Uterus (tissue), 4 donors: ENCODE measurements at places on chromosomes 6 and 20. TPM values are rescaled to one million over a fixed set of nuclear protein-coding genes. Genes with fewer than 3 reads are reported as not detected.

GRCh38 chr6:116010386-116010785 lies 50.3 kb downstream of the FRK start:
- DNase-seq = no peak

GRCh38 chr20:14505476-14505875 lies 168.1 kb upstream of the FLRT3 start:
- no peak for DNase-seq

DNA sequence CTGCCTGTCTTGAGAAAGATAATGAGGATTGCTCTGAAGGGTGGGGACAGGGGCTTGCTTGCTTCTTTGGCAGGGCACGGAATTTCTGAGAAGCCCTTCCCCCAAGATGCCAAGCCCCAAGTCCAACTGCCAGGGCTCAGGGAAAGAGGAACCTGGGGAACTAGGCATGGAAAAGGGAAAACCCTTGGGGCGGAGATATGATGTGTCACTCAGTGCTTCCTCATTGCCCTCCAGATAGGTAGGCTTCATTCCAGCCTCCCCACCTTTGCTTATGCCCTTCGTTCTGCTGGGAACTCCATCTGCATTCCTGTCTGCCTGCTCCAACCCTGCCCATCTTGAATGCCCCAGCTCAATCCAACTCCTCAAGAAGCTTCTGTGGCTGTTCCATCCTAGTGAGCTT lies 61.2 kb downstream of the VEGFA start:
- no peak for DNase-seq

DNA sequence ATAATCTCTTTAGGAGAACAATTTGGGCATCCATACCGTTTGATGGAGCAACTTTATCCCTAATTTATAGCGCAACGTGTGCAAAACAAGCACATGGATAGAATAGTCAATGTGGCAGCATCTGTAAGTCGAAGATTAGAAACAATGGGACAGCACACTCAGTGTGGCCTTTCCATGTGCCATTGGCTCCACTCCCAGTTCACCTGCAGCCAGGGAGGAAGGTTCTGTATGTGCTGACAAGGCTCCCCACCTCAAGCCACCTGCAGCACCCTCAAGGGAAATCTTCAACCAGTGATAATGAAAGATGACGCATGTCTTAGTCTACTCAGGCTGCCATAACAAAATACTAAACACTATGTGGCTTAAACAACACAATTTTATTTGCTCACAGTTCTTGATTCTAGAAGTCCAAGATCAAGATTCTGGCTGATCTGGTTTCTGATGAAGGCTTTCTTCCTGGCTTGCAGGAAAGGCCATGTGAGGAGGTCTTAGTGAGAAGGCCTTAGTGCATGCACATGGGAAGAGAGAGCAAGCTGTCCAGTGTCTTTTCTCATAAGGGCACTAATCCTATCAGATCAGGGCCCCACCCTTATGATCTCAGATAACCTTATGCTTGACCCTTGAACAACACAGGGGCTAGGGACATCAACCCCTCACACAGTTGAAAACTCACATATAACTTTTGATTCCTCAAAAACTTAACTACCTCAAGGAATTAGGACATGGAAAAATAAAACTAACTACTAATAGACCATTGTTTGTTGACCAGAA lies 34.9 kb upstream of the SHLD1 start:
- DNase-seq = no peak

DNA sequence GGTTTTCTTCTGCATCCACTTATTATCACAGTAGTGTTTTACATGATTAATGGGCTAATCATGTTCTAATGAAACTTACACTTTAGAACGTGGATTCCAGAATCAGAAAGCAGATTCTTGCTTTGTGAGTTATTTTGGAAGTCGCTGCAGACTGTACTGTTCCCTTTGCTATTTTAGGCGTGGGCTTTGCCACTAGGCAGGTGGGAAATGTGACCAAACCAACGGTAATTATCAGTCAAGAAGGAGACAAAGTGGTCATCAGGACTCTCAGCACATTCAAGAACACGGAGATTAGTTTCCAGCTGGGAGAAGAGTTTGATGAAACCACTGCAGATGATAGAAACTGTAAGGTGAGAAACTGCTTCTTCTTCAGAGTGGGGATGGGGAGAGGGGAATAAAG lies 598 bp downstream of the FABP7 start:
- no peak for DNase-seq

Gene HLA-B
- 134 TPM for total RNA-seq

Gene DPPA5
- total RNA-seq = not detected
